ENCODE measurements at places on chromosomes 1 and 21.

DNA sequence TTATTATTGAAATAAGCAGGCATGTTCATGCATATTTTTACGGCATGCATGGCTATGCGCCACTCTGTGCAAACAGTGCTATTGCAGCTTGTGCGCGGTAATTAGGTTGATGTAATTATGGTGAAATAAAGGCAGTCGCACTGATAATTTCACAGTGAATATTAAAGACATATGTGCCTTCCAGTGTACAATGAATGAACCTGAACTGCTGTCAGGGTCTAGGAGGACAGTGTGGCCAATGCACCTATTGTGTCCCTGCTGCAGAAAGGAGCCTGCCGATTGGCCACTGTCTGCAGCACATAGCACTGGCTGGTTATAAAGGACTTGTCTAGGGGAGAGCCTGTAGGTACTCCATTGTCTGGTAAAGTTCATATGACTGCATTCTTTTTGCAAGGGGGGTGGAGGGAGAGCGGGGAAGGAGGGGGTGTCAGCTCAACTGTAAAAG lies 340.4 kb downstream of the USP25 start:
- DNase-seq, result no peak

DNA sequence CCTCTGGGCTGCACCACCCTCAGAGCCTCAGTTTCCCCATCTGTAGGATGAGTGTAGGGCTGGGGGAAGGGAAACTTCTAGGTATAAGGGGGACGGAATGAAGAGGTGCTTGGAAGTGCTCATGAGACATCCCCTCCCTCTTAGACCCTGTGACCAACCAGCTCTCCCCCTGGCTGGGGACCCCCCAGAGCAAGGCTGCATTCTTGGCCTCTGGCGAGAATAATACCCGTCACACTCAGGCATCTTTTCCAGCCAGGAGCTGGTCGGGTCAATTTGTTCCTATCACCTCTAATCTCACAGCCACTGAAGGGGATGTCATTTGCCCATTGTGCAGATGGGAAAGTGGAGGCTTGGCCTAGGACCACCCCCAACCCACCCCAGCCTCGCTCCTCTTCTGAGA lies 443.0 kb downstream of the PTPRU start:
- DNase-seq, result no peak

DNA sequence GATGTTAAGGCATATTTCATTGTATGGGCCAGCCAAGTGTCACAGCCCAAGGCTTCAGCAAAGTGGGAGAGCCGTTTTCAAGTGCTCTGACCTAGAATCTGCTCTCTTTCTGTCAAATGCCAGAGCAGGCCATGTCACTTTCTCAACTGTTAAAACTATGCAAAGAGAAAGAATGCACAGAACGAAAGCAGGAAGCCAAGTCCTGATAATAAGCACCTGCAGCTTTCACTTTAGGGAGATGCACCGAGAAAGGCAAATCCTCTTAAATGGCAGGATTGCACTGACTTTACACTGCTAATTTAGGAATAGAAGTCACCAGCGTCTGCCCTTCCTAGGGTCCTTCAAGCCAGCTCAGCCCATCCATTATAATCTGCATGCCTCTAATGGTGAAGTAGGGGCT lies 49.2 kb upstream of the NTPCR start:
- DNase-seq, result no peak

- no peak for DNase-seq
These were observed 134.5 kb downstream of the URB2 start for GRCh38 chr1:229760478-229760996.

- DNase-seq, result peak; percentile 54
These were observed 164.2 kb upstream of the C1orf21 start for GRCh38 chr1:184222652-184223052.

DNA sequence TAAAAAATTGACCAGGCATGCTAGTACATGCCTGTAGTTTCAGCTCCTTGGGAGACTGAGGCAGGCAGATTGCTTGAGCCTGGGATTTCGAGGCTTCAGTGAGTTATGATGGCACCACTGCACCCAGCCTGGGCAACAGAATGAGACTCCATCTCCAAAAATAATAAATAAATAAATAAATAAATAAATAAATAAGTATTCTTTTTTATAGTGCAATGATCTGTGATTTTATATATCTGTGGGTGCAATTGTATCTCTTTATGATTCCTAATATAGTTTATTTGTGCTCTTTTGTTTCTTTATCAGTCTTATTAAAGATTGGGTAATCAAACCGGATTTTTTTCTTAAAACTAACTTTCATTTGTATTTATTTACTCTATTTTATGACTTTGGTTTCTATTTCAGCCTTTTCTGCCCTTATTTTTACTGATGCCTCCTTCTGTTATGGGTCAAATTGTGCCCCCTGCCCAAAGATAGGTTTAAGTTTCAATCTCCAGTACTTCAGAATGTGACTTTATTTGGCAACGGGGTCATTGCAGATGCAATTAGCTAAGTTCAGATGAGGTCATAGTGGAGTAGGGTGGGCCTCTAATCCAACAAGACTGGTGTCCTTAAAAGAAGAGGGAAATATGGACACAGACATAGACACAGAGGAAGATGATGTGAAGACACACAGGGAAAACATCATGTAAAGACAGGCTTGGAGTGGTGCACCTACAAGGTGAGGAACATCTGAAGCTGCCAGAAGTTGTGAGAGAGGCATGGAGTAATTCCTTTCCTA lies 74.9 kb upstream of the CDC42BPA start:
- no peak for DNase-seq

GRCh38 chr1:1788136-1788535 lies 9.9 kb upstream of the NADK start:
- DNase-seq, result no peak

- DNase-seq, result no peak
These were observed 10.1 kb downstream of the HSPG2 start for GRCh38 chr1:21926814-21927532.

- no peak for DNase-seq
These were observed 37.0 kb upstream of the RXRG start for GRCh38 chr1:165481820-165482532.

DNA sequence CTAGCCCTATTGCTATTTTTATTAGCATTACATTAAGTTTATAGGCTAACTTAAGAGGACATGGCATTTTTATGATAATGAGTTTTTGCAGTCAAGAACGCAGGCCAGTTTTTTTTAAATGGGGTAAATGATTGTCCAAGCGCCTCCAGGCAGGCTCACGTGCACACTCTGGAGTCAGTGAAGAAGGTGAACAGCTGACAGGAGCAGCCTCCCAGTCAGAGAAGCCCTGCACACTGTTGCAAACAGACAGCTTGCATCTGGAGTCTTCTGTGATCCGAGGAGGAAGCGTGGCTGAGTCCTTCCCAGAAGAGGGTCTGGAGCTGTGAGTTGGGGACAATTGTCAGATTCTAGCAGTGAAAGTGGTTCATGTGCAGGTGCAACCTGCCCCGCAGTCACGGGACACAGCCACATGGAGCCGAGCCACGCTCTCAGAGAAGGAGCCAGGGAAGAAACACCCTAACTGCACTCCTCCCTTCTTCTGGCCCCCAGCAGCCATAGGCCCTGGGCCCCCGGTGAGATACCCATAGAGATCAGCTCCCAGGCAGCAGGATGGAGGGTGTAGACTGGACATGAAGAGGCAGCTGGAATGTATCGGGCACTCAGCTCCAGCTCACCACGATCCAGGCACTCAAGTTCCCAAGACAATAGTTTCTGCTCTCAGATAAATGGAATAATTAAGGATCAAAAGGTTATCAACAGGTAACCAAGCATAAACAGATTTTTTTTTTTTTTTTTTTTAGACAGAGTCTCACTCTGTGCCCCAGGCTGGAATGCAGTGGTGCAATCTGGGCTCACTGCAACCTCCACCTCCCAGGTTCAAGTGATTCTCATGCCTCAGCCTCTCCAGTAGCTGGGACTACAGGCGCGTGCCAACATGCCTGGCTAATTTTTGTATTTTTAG lies 26.4 kb downstream of the CAPN2 start:
- no peak for DNase-seq

Measured in Panc1 (cell line).